Activated CD8-positive, alpha-beta memory T cell treated with anti-CD3 and anti-CD28 coated beads for 48 hours (primary cell): ENCODE measurements at places on chromosomes 6 and 20.

DNA sequence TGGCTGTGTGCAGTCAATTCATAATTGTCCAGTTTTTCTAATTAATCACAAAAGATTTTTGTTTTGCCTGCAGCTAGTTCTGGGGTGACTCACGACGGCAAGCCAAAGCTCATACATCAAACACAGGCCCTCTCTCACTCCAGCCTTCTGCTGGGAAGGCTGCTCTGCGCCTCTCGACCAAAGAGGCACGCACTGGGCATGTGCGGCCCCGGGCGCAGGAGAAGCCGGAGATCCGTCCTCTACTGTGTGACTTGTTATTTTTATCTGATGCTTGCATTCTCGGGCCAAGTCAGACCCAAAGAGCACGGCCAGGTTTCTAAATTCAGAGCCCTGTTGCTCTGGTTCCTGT, 98.5 kb downstream of the TFAP2A start:
- no peak for DNase-seq

- DNase-seq: no peak
Measured at GRCh38 chr6:155062866-155063341, 67.8 kb downstream of the TIAM2 start.

GRCh38 chr20:13289031-13289430, 68.0 kb downstream of the ISM1 start:
- DNase-seq: no peak

- no peak for DNase-seq
Measured at GRCh38 chr6:54403096-54403495, 94.9 kb downstream of the TINAG start.

DNA sequence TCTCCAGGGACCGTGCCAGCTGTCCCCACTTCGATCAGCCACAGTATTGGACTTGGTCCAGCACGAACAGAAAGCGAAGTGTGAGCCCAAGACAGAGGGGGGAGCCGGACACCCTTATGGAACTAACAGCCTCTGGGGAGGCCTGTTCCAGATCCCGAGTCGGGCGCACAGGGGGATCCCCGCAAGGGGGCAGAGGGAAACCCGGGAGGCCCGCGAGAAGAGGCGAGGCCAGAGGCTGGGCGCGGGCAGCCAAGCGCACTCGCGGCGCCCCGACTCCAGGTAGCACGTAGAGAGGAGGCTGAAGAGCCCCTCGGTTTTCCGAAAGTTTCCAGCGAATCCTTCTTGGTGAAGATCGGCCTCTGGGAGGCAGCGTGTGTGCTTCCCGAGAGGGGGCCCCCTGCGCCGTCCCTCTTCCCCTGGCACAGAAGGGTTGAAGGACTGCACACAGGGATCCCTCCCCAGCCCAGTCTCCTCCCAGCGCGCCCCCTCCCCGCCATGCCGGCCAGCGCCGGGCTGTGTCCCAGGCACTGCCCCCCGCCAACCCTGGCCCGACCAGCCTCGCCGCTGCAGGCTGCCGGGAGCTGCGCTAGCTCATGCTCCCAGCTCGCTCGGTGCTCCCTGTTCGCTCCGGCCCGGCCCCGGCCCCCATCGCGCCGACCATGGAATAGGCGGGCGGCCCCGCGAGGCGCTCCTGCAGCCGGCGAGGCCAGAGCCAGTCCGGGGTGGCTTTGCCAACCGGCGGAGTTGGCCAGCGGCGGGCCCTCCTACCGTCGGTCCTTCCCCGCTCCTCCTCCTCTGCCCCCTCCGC, 577 bp upstream of the SLC24A3 start:
- DNase-seq: no peak

DNA sequence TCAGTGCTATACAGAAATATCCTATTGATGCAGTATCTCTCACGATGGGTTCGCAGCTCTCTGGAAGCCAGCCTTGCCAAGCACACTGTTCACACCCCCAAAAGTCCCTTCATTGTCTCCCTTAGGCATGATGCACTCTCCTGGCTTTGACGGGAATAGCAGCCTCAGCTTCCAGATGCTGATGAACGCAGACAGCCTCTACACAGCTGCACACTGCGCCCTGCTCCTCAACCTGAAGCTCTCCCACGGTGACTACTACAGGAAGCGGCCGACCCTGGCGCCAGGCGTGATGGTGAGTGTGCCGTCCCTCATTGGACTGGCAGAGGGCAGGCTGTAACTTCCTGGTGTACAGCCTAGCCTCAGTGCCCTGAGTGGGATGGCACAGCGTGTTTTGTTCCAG, 60.0 kb upstream of the PBOV1 start:
- DNase-seq: no peak

- DNase-seq: no peak
Measured at GRCh38 chr20:34965051-34965450, 9.4 kb downstream of the MYH7B start.

DNA sequence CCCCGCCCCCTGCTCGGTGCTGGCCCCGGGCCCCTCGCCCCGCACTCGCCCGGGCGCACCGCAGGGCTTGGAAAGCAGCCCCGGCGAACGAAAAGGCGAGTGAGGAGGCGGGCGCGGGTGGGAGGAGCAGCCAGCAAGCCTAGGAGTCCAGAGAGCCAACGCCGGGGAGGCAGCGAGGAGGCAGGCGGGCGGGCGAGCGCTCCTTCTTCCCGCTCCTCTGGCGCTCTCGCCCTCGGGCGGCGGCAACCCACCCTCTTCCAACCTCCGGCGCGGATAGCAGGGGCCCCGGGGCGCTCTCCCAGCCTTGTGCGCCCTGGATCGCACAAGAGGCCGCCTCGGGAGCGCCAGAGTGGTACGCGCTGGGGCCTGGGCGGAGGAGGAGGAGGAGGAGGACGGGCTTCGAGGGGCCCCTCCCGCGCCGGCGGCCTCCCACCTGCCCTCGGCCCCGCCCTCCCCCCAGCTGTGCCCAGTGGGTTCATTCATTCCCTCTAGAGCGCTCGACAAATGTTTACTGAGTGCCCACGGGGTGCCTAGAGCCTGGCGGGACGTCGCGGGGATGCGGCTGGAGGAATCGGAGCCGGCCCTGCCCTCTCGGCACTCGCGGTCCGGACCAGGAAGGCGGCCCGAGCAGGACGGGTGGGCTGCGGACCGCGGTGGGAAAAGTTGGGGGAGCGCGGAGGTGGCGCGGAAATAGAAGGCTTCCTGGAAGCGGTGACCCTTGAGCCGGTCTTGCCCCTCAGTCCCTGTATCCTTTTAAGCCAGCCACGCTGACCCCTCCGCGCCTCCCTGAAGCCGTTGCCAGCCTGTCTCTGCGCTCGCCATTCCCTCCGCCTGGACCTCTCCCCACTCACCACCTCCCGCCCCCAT, at the start of gene BMP7:
BMP7 (minus strand) TSS at position 351 of the 867 bp plus-strand sequence. CDS start 519 bp downstream, outside the sequence.
- DNase-seq: no peak

DNA sequence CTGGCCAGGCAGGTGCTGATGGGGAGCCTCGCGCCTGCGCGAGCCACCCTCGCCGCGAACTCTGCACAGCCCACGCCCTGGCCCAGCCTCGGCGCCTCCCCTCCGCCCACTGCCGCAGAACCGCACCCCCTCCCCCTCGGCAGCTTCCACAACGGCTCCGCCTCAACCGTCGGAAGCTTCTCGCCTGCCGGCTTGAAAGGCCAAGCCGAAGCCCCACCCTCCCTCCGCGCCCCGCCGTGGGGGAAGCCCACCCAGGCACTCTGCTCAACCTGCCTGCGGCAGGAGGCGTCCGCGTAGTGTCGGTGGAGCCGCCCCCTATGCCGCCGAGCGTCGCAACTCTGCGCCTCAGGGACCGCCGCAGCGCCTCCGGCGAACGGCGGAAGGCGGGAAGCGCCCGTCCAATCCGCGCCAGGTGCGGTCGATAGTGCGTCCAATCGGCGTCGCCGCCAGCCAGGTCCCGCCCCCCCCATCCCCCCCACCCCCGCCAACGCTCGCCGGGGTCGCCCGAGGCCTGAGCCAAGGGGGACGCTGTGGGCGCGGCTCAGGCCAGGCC, at the start of gene SYCP2:
SYCP2 (minus strand) TSS at position 342 of the 553 bp plus-strand sequence. CDS start 11,224 bp downstream, outside the sequence.
- peak; percentile 35 for DNase-seq

GRCh38 chr6:142441716-142442115, 139.9 kb downstream of the ADGRG6 start:
- DNase-seq: no peak

GRCh38 chr6:164108869-164109769, 694.6 kb downstream of the QKI start:
- no peak for DNase-seq

GRCh38 chr20:36384022-36384619, 78.0 kb downstream of the DLGAP4 start:
- no peak for DNase-seq

DNA sequence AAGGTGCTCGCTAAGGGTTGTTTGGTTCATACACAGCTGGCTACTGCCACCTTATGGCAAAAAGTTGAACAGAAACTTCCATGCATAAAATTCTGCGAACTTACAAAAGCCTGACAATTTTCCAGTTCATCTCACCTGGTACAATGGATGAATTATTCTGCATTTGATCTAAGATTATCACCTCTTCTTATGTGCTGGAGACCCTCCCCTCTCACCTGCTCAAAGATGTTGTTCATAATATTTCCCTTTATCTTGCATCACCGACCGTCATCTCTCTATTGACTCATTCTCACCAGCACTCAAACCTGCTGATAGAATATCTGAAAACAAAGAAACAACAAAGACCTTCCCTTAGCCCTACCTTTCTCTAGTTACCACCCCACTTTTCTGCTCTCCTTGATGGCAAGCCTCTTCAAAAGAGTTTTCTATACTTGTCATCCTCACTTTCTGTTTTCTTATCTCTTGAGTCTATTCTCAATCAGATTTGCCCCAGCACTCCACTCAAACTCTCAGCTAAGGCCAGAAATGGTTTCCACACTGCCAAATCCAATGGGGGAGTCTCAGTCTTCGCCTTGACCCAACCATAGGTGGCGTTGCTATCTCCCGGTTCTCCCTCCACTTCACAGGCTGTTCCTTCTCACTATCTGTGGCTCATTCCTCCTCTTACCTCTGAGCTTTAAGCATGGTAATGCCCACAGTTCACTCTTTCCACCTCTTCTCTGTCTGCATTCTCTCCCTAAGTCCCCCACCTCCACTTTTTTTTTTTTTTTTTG, 25.8 kb downstream of the SNRNP48 start:
- no peak for DNase-seq

DNA sequence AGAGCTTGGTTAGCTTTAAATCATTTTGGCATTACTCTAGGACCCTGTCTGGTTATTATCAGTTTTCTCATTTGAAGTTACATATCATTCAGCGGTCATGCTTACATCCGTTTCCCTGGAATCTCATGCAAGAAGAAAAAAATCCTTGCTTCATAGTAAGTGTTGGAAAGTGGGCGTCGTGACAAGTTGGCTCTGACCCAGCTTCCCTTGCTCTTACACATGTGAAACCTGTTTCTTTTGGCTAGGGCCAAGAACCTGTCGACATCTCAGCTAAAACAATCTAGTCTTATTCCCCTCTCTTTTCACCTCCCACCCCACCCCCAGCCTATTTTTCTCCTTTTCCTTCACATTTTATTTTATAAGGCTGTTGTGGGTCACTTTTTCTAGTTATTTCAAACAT, 45.5 kb downstream of the ANKS1A start:
- no peak for DNase-seq

- no peak for DNase-seq
Measured at GRCh38 chr6:44782892-44783291, 395.4 kb downstream of the CDC5L start.

GRCh38 chr6:130365166-130366106, at the start of gene TMEM200A:
Gene TMEM200A (plus strand): TSS chr6:130366017. CDS start chr6:130440423, 74,406 bp downstream.
- peak; percentile 30 for DNase-seq

DNA sequence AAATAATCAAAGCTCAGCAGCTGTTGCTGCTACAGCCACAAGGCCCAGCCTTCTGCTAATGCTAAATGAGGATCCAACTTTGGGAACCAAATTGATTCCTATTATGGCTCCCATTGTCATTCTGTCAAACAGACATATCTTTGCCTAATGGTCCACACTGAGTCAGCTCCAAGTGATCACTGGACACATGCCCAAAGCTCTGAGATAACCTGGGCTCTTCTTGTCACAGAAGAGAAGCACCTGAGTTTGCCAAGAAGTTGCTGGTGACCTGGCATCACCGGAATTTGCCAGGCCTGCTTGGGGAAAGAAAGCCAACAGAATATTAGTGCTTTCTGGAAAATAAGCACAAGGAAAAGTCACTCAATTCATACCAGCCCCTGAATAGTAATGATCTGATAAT, 5.8 kb downstream of the TNFRSF21 start:
- no peak for DNase-seq

DNA sequence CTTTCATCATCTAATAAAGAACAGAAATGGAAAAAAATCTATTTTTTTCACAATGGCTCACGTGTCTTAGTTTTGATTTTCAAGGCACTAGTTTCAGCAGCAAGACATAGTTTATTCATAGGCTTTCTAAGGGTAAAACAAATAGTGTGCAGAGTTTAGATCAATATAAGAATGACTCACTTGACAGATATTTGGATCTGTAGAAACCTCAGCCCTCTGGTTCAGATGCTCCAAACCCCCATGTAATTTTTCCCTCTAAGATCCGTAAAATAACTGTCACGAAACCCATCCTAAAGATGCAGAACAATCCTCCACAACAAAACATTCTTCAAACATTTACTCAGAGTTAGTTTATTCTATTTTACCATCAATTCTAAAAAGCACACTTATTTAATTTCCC, 43.4 kb downstream of the IYD start:
- no peak for DNase-seq

GRCh38 chr20:44961870-44962267, 1.7 kb upstream of the TOMM34 start:
- DNase-seq: no peak

DNA sequence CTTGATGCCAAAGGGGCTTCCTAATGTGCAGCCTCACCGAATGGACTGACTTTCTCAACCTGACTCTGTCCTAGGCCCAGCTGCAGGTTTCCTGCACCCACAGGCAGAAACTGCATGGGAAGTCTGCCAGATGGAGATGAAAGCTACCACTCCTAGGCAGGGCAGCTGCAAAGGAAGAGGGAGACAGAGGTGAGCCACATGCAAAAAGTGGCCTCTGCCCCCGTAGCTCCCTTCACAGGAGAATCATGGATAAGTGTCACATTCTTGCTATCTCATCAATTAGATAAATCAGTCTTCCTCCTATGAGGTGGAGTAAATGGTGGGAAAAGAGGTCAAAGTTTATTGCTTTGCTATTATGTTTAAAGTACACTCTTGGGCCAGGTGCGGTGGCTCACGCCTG, 191.3 kb downstream of the ALDH8A1 start:
- no peak for DNase-seq

DNA sequence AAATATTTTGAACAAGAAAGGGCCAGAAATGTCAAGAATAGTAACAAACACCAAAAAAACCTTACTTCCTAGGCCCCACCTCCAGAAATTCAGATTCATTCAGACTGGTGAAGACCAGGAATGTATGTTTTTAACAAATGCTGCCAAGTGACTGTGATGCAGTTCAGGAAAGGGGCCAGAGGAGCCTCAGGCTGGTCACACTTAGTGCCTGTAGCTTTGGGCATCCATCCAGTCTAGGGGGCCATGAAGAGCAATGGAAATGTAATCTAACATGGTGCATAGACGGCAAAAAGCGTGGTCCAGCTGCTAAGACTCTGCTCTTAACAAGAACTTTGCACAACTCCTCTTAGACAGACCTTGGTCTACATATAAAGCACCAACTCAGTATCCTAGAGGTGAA, 7.1 kb downstream of the GJA1 start:
- no peak for DNase-seq

DNA sequence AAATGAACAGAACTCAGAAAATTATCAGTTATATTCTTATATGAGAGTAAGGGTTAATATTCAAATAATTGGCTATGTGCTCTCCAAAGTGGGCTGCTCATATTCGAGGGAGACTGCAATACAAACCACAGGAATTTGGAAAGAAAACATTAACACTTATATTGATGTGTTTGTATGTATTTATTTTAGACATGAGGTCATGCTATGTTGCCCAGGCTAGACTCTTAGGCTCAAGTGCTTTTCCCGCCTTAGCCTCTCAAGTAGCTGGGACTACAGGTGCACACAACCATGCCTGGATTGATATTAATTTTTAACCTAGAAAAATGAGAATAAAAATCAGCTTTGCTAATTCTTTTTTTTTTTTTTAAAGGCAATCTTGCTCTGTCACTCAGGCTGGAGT, 35.0 kb downstream of the BTBD9 start:
- DNase-seq: no peak
